AG04450 (cell line): ENCODE measurements at places on chromosomes 1 and 21. TPM values are rescaled to one million over a fixed set of nuclear protein-coding genes. Genes with fewer than 3 reads are reported as not detected.

GRCh38 chr1:14567056-14567455 lies 31.4 kb upstream of the KAZN start:
- DNase-seq: no peak

GRCh38 chr1:198657550-198658064 lies 18.8 kb downstream of the PTPRC start:
- DNase-seq: peak; percentile 90

DNA sequence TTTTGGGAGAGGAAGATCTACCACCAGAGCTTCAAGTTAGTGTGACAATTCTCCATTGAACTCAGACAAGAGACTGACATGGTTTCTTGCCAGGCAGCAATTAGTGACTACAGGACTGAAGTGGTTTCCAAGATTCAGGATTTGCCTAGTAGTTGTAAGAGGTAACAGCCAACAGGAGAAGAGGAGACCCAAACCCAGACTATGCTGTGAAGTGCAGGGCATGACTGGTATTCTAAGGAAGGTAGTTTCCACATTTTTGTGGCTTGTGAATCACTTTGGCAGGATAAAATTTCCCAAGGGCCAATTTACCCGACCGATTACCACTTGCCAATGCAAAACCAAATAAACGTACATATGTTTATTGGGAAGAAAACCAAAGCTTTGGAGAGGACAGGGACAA lies 14.7 kb upstream of the RAP1A start:
- no peak for DNase-seq

- no peak for DNase-seq
Observed at GRCh38 chr1:211705467-211706091, 30.2 kb upstream of the NEK2 start.

GRCh38 chr1:43565600-43566360 lies 35.1 kb downstream of the PTPRF start:
- no peak for DNase-seq

The CD1D gene
- polyA plus RNA-seq: not detected in 2 replicates

The SPATA46 gene
- polyA plus RNA-seq: not detected in 2 replicates
